CD4-positive, alpha-beta T cell treated with Interleukin-15 for 4 hours (primary cell): ENCODE measurements at places on chromosomes 3 and 15.

DNA sequence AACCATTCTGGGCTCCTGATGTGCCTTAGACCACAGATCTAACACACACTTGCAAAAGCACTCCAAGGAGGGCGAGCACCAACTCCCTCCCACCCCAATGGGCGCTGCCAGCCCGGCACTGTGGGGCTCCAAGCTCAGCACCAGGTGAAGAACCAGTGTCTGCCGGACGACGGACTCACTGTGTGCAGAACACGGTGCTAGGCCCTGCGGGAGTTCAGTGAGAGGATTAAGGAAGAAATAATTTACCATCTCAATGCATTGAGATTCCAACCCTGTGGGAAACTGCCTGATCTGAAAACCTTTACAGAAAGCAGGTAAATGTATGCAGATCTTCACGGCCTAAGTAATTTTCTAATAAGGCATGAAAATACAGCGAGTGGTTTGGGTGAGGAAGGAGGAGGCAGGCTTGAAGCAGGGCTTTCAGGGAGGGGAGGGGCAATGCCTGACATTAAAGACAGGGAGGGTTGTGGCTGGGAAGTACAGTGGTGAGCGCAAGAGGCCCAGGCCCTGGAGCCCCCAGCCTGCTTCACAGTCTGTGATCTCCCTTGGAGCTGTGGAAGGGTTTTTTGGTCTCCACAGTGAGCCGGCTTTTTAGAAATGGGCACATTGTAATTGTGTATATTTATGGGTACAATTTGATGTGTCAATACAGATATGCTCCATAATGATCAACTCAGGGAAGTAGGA, 35.6 kb upstream of the CHRNB4 start:
- no peak for DNase-seq

- DNase-seq, result no peak
These were observed 654 bp downstream of the PPARG start for GRCh38 chr3:12289524-12289923.

DNA sequence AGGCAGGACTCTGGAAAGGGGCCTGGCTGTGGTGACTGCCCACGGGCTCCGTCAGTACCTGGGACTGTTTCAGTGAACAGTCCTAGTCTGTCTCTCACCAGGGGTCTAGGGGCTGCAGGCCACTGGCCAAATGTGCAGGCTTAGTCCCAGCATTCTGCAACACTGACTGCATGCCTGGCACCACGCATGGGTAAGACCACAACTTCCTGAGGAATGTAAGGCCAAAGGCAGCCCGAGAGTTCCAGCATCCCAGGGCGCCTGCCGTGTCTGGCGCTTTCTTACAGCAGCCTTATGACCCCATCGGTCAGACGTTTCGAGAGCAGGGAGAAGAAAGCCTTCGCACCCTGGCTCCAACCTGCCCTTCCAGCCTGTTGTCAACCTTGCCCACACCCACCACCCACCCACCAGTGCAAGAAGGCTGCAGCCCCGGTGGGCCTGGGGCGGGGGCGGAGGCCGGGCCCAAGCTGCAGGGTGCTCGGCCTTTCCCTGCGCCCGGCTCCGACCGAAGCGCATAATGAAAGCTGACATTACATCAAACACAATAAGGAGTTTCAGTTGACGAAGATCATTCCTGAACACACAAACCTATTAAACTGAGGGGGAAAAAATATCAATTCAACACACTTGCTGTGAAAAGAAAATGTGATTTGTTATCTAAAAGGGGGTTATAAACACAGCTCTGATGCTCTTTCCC, 29.5 kb upstream of the TMEM115 start:
- no peak for DNase-seq

DNA sequence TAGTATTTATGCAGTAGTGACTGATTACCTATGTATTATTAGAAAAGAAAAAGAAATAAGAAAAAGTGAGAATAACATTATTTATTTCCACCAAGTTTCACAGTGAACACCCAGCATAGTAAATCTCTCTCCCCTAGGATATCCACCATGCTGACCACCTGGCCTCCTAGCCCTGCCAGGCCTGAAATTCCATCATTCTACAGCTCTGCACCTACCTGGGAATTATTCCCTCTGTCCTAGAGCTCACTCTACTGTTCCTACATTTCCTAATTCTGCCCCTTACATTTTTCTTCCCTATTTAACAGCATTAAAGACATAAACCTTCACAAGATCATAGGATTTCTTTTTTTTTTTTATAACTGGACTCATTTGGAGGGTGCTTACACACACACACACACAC, 525.3 kb upstream of the PPP2R3A start:
- no peak for DNase-seq

- no peak for DNase-seq
These were observed 18.2 kb downstream of the HEG1 start for GRCh38 chr3:125037498-125038150.

DNA sequence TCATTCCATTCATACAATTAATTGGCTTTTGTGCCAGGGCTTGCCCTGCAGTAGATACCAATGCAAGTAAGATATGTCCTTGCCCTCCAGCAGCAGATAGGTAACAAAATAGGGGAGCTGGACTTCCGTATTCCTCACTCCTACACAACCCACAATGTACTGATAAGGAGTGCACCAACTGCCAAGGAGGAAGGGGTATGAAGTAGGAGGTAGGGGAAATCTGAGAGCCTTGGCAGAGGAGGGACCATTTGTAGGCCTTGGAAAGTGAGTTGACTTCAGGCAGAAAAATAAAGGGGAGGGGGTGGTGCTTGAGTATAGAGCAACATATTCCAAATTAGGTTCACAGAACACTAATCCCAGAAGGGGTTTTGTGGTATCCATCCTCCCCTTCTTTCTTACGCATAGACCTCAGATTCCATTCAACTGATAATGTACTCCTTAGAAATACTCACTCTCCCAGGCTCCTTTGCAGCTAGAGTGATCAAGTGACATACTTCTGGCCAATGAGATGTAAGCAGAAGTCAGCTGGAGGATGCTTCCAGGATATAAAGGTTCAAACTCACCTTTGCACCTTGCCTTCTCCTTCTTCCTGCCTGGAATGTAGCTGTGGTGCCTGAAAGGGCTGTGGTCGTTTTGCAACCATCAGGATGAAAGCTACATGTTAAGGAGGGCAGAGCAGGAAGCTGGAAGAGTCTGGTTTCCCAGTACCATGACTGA, 127.1 kb upstream of the SMAD3 start:
- DNase-seq, result no peak

- no peak for DNase-seq
These were observed 256.9 kb downstream of the UBE2E2 start for GRCh38 chr3:23459889-23460546.

DNA sequence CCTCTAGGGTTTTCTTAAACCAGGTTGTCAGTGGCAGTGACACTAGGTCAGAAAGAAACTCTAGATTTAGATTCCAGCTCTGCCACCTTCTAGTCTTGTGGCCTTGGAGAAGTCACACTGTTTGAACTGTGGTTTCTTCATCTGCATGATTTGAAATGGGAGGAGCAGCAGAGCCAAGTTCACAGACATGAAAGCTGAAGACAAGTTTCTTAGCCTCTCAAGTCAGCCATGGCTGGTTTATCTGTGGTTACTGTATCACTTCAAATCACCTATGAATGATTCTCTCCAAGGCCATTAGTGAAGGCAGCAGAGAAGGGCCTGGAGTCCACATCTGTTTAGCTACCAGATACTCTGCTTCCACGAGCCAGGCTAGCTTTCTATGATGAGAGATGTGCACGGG, 15.6 kb downstream of the CLEC3B start:
- no peak for DNase-seq

DNA sequence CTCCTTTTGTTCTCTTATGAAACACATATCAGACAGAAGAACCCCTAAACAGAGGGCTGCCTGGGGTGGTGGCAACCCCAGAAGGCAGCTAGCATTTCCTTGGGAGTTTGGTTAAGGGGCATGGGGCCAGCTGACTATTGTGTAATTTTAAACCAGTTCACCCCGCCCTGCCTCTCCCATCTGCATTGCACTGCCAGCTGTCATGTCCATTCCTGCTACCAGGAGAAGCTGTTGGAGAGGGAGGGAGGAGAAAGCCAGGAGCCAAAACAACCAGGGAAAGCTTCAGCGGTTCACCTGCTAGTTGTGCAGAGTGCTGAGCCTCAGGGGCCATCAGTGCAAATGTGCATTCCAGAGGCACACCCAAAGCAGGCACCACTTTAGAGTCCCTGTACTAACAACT, 47.6 kb upstream of the ATP1B3 start:
- DNase-seq, result no peak

- no peak for DNase-seq
These were observed 164.8 kb upstream of the NUDT16 start for GRCh38 chr3:131216801-131217200.

- DNase-seq, result no peak
These were observed 247.9 kb upstream of the ONECUT1 start for GRCh38 chr15:53037904-53038654.

DNA sequence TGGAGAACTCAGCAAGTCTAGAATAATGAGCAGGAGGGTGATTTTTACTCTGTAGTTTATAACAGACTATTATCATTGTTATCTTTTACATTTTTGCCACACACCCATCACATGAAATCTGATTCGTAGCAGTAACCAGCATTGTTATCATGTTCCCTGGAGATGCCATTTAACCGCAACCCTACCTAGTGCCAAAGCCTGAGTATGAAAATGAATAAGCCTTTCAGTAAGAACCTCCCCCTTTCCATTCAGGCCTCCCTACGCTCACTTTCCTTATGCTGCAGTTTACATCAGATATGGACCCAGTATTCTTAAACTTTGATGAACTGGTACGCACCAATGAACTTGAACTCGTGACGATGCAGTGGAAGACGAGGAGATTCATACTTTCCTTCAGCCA, 158.7 kb upstream of the SPRED1 start:
- no peak for DNase-seq

GRCh38 chr15:51234176-51234927, 104.0 kb downstream of the CYP19A1 start:
- DNase-seq, result no peak

DNA sequence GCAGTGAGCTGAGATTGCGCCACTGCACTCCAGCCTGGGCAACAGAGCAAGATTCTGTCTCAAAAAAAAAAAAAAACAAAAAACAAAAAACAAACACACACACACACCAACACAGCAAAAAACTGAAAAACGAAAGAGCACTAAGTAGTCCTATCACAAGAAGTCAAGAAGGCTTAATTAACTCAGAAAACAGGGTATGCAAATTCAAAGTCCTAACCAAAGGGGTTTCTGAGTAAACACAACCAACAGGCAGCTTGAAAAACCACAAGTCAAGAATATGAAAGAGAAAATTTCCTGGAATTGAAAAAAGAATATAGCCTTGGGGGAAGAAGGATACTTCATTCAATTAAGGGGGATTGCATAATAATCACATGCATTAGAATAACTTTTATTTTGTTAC, 37.7 kb upstream of the PARP14 start:
- DNase-seq, result peak; percentile 43
